ENCODE measurements at places on chromosomes 2 and 18. TPM values are rescaled to one million over a fixed set of nuclear protein-coding genes. Genes with fewer than 3 reads are reported as not detected.

The LAMA1 gene
- 1.6 TPM for total RNA-seq

The UGT1A3 gene
- total RNA-seq: not detected

- peak; percentile 63 for DNase-seq
These were observed 35.8 kb downstream of the CASP10 start for GRCh38 chr2:201218780-201219179.

The SERPINB11 gene
- total RNA-seq: not detected

GRCh38 chr2:162149466-162149865 is 2.6 kb downstream of the GCG start:
- DNase-seq: no peak

- peak; percentile 3 for DNase-seq
These were observed 40.6 kb upstream of the CSRNP3 start for GRCh38 chr2:165428926-165429325.

- no peak for DNase-seq
These were observed 98.2 kb upstream of the FHL2 start for GRCh38 chr2:105497094-105497493.

The NAT8 gene
- not detected for total RNA-seq

DNA sequence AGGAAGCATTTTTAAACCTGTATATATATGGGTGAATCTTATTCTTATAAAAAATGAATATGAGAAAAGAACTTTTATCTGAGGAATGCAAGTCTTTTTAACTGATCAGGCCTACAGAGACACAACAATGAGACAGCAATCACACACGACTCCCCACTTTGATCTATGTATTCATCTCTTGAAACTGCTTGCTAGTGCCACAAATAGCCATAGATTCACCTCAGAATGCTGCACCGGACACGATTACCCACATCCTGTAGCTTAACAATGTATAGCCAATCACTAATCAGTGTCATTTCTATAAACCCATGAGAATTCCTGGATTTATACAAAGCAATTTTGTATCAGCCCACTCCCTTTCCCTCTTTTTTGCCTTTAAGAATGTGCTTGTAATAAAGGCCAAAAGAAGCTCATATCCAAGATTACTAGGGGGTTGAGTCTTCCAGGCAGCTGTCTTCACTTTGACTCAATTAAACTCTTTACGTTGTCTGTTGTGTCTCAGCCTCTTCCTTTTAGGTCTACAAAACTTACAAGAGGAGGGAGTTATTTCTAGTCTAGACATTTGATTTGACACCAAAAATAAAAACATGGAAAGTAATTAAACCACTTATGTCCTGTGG is 94.9 kb downstream of the MBD2 start:
- no peak for DNase-seq

DNA sequence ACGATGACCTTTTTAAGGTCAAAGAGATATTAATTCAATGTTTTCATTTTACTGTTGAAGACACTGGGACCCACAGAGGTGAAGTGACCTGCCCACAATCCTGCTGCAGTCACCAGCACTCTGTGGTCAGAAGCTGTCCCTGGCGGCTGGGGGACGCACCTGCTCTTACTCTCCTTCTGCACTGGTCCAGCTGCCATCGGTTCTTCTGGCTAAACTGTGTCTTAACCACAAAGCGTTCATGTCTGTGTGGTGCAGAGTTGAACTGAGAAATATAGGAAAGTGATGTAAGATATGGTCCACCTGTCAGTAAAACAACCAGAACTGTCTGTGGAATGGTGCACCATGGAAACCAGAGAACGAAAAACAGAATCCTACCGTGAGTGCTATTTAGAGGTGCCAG is 44.9 kb upstream of the SMIM21 start:
- no peak for DNase-seq

DNA sequence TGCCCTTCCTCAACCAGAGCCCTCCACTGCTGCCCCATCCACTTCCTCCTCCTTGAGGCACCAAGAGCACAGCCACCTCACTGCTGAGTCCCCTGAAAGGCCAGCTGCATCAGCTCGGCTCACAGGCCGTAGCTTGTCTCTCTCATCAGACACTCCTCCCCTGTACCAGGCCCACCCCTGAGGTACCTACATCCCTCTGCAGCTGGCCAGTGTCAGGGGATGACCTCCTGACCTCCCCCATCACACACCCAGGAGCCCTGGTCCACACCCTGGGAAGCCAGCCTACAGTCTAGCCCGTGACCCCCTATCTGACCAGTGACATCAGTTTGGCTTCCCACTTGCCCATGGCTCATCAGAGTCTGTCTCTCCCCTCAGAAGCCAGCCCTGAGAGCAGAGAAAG is 205.6 kb downstream of the TNS1 start:
- DNase-seq: no peak

DNA sequence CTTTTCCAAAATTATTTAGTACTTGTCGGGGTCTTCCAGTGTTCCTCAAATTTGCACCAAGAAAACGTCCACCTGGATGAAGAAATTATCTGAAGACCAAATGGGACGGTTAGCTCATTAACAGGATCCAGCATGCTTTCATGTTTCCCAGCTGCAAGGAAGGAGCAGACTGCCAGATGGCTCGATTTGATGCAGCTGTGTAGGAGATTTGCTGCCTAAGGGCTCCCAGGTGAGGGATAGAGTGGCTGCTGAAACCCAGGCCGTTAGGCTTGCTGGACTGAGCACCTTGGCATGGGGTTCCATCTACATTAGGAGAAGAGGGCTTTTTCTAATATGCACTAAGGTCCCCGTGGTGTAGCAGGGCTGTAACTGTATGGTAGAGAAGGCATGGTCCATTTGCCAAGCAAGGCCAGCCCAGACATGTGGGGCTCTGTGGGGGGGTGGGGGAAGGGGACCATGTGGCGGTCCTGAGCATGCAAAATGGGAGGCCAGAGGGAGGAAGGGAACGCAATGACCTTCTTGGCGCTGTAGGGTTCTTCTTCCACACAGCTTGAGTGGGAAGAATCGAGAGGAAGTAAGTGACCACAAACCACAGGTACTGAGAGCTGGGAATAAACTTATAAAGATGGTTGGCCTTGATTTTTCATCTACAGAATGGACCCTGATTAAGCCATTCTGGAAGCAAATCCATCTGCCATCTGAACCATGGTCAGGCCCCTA is 144.0 kb downstream of the TMEM163 start:
- no peak for DNase-seq

DNA sequence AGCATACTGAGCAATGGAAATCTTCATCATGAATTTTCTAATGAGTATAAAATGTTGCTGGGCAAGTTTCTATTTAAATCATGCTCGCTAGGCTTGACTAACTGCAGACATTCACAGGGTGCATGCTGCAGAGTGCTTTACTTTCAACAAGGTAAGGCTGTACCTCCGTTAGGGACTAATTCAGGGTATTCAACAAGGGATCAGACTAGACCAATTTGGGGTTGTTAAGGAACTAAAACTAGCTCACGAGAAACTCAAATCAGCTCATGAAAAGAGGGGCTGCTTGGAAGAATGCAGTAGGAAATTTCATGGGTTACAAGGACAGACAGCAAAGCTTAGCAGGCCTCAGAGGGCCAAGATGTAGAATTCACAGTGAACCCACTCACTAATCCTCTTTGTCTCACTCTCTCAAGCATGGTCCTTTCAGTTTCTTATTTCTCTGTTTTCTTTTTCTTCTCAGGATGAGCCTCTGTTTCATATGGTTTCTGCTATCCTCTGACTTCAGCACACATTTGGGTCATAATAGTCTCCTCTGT is 2.2 kb downstream of the MYO3B start:
- no peak for DNase-seq

DNA sequence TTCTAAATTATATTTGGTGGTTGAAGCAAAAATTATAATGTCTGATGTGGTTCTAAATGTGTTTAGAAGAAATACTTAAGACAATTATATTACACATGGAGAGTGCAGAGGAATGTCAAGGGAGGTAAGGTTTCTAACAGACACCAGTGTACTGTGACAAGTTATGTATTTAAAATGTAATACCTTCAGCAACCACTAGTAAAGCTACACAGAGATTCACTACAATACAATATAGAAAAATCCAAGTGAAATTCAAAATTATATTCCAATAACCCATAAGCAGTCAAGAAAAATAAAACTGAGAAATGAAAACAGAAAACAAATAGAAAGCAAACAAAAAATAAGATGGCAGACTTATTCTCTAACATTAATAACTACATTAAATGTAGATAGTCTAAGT is 249.5 kb upstream of the KLHL14 start:
- no peak for DNase-seq

The TNFRSF11A gene
- total RNA-seq: 1.3 TPM

The WDR43 gene
- 32.3 TPM for total RNA-seq

The SERPINB7 gene
- 15.7 TPM for total RNA-seq

DNA sequence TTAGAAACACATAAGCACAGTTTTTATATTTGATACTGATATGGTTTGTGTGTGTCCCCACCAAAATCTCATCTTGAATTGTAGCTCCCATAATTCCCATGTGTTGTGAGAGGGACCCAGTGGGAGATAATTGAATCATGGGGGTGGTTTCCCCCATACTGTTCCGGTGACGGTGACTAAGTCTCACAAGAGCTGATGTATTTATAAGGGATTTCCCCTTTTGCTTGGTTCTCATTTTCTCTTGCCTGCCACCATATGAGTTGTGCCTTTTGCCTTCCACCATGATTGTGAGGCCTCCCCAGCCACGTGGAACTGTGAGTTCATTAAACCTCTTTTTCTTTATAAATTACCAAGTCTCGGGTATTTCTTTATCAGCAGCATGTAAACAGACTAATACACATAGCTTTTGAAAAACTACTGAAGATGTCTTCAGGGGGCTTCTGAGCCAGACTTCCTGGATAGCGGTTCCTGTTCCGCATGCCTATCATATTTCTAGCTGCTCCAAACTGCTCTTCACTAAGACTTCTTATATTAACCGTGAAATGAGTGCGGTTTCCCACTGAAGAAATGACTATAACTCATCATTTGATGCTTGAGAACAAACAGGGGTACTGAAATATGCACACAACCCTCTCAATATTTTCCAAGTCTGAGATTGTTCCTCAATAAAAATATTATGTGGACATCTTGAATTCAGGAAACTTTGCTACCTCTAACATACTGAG is 75.8 kb downstream of the SPHKAP start:
- DNase-seq: peak; percentile 9

DNA sequence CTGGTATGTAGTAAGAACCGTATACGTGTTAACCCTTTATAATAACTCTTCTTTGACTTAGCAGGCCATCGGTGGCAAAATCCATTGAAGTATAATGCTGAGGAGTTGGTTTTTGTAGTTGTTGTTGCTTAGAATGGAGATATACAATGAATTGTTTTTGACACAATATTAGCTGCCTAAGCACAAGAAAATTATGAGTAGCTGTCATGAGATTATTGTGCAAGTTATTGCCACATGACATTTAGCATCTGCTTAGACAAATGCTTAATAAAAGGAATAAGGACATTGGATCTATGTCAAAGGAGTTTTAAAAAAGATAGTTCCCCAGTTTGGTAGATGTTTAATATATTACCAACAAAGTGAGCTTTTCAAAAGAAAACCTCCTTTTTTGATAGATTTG is 59.9 kb downstream of the ABCB11 start:
- DNase-seq: no peak

- DNase-seq: no peak
These were observed 403.1 kb upstream of the LYPD1 start for GRCh38 chr2:133072837-133073694.

GRCh38 chr2:239496700-239497099 is 95.9 kb upstream of the HDAC4 start:
- DNase-seq: no peak

The MTA3 gene
- 25.0 TPM for total RNA-seq

The CPS1 gene
- total RNA-seq: 16.7 TPM
